ENCODE measurements at places on chromosomes 13 and 19.

- no peak for DNase-seq
Measured at GRCh38 chr13:33348366-33348765, 62.8 kb upstream of the STARD13 start.

DNA sequence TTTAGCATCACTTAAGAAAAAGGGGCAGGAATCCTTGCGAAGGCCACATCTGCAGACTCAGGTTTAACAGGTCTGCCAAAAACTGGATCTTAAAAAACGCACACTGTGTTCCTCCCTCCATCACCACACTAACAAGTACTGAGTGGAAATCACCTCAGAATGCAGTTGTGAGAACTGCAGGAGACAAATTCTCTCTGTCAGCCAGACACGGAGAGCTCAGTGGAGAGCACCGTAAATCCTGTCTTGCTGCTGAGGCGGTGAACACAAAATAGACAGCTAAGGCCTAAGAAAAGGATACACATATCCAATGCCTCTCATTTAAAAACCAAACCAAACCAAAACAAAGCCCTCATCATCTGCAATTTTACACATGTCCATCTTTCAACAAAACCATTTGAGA, 1287.6 kb downstream of the EFNB2 start:
- no peak for DNase-seq

- no peak for DNase-seq
Measured at GRCh38 chr19:7921302-7921966, 1.3 kb downstream of the SNAPC2 start.

DNA sequence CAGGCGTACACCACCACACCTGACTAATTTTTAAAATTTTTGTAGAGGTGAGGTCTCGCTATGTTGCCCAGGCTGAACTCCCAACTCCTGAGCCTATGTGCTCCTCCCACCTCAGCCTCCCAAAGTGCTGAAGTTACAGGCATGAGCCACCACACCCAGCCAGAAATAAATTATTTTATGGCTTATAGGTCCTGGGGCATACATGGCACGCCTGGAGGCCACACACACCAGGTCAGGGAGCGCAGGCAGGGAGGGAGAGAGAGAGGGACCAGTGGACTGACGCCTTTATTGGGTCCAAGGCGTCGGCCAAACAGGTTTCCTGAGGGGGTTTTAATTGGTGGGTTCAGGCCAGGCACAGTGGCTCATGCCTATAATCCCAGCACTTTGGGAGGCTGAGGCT, 6.8 kb downstream of the SPIB start:
- DNase-seq, result no peak

DNA sequence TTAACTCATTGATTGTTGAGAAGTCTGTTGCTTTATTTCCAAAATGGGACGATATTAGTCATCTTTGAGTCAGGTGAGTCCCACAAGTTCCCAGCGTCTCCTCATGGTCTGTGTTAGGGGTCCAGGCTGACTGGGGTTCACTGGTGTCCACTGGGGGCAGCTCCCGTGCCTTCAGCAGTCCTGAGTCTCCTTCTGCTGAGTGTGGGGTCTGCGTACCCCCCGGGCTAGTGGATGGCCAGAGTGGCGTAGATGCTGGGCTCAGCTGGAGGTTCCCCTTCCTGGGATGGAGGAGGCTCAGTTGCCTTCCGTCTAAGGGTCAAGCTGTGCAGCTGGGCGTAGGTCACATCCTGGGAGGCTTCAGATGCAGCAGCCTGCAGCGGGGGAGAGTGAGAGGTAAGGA, 5.9 kb downstream of the LILRB3 start:
- DNase-seq, result no peak

DNA sequence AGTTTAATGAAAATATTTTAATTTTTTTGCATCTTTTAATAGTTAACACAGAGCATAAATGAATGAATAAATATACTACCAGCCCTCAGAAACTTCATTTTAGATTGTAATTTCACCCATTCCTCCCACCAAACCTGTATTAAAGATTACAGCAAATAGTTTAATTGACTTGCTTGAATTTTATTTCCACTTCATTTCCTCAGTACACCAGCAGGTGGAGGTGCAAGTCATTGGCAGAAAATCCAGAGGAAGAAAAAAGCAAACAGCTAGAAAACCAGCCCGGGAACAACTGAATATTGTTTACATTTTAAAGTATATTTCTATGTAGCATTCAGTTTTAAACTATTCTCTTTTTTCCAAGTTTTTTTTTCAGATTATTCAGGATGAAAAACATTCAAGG, 177.8 kb downstream of the OLFM4 start:
- no peak for DNase-seq

DNA sequence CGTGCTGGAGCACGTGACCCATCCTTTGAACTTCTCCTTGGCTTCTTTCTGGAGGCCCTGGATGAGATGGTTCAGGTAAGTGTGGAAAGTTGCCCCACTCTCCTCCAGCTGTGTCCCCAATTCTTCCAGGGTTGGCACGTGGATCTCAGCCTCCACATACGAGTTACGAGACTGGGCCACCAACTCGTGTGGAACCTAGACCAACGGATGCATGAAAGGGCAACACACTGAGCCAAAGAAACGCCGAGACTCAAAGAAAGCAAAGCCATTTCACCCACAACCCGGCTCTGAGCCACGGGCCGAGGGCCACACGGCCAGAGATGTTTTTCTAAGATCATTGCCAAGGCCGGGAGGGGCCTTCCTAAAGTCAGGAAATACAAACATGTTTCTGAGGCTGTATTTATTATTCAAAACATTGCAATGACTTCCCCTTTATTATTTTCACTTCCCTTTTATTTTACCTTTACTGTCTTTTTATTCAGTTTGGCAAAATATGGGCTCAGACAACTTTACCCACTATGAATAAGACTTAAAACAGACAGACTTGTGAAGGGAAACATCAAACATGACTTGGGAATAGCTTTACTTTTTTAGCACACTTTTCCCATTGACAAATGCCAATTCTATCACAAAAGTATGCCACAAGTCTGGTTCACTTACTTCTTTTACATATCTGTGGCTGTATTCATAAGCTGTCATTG, 94.6 kb downstream of the KL start:
- DNase-seq, result no peak

DNA sequence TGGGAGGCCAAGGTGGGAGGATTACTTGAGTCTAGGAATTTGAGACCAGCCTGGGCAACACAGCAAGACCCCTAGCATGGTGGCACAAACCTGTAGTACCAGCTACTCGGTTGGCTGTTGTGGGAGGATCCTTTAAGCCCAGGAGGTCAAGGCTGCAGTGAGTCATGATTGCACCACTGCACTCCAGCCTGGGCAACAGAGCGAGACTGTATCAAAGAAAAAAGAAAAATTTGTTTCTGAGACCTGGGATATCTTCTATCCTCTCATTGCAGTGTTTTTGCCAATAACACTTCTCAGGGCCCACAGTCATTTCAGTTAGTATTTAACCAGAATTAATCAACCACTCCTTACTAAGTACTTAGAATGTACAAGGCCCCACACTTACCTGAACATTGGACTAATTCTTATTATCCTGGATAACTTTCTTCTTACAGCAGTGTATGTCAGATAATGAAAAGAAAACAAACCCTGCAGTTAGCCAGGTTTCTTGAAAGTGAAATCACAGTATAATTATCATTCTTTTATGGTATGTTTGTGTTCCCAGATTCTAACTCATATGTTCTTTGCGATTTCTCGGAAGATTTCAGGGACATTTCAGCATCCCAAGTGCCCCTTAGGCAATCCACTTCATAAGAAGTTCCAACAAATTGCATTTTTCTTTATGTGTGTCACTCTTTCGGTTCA, 75.6 kb upstream of the KLF5 start:
- no peak for DNase-seq

- no peak for DNase-seq
Measured at GRCh38 chr19:39381910-39382611, 8.8 kb downstream of the PAF1 start.

- DNase-seq, result no peak
Measured at GRCh38 chr13:42345367-42345766, 73.4 kb downstream of the AKAP11 start.

- no peak for DNase-seq
Measured at GRCh38 chr19:35901055-35901644, 810 bp upstream of the NFKBID start.

GRCh38 chr19:45254044-45254531, 3.0 kb downstream of the MARK4 start:
- no peak for DNase-seq

GRCh38 chr19:58584498-58585441, 11.6 kb upstream of the MZF1 start:
- DNase-seq, result no peak

DNA sequence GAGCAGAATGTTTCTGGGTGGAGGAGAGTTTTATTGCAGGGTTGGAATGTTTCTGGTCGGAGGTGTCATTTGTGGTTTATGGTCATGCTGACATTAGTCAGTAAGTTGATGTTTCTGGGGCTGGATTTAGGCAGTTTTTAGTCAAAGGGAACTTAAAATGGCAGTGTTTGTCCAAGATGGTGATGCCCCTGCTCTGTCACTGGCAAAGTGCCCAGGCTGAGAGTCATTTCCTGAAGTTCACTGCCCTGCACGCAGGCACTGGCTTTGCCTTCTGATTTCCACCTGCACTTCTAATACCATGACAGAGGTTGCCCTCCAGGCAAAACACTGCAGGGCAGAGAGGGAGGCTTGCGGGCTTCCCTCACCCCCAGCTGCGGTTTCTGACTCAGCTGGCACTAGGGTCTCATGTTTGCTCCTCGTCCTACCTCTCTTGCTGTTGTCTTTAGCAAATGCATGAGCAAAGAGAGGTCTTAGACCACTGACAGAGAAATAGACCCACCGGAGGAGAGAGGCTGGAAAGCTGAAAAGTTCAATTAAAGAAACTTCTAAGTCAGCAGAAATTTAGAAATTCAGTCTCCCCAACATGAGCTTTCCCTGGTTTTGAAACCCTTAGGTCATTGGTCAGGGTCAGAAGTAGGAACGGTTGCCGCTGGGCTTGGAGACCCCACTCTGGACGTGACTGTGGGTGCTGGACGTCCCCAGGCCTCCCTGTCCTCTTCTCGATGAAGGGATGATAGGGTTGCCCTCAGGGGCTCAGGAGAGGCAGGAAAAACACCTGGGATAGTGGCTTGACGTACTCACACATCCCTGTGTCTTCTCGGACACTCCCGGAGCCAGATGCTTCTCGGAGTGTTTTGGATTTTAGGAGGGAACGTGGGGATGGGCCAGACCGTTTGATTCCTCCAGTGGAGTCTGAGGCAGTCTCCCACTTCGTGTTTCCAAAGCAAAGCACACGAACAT, 26.3 kb downstream of the TMEM255B start:
- DNase-seq, result no peak

- DNase-seq, result no peak
Measured at GRCh38 chr13:98150832-98151479, 8.1 kb downstream of the FARP1 start.

DNA sequence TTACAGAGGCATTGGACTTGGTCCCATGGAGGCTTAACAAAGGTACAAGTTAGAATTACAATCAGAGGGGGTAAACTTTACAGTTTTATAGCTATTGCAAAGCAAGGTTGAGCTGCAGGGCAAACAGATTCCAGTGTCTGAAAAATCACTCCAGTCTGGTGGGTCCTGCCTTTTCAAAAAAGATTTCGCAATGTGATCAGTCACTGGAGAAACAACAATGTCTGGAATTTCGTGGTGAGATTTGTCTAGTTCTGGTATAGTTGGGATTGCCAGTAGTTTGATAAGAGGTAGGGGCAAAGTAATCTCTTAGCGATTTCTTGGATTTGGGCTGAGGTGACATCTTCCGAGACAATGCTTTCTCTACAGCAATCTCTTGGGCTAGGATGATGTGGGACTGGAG, 1198.2 kb upstream of the PCDH9 start:
- no peak for DNase-seq

DNA sequence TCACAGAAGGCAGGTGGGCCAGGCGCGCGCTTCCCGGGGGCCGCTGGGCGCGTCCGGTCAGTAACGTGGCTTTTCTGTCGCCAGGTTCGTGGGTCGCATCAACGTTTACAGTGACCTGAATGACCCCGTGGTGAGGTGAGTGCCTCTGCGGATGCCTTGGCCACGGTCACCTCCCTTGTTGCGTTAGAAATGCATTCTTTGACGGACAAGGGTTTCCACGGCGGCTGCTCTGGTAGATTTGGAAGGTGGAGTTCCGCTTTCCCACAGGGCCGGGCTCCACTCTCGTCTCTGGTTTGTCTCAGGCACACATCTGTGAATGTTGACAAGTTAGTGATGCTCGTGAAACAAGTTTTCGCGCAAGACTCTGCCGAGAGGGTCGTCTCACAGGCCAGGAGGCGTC, 130.0 kb downstream of the ATP11A start:
- no peak for DNase-seq

DNA sequence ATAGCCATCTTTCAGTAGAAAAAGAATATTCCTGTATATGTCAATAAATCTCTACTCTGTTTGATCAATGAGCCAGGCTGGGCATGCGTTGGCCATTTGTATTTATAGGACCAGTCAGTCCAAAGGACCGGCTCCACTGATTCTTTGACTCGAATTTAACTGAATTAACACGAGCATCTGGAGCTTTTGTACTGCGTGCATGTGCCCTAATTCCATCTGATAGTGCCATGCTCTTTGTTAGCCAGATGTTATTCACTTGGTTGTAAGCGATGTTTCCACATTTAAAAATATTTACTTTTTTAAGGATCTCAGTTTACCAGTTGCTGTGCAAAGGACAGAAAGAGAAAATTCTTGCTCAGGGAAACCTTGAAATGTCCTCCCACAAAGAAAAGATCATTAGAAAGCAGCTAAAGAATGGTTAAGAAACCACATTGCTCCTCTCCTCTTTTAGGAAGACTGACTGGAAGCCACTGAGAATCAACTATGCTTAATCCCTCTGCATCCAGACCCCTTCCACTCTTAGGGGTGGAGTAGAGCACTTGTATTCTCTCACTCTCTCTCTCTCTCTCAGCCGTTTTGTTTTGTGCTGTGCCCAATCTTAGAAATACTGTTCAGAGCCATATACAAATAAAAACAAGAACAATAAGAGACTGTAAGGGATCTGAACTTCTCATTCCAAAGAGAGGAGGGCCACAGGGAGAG, 165.8 kb downstream of the DCLK1 start:
- DNase-seq, result no peak

GRCh38 chr13:22925881-22926747, 254.7 kb upstream of the SGCG start:
- DNase-seq, result no peak
